Ovary (tissue), 10 donors: ENCODE measurements at places on chromosomes 1 and 21.

GRCh38 chr1:54475357-54475881 lies 69.2 kb upstream of the SSBP3 start:
- DNase-seq = peak; percentile 71

DNA sequence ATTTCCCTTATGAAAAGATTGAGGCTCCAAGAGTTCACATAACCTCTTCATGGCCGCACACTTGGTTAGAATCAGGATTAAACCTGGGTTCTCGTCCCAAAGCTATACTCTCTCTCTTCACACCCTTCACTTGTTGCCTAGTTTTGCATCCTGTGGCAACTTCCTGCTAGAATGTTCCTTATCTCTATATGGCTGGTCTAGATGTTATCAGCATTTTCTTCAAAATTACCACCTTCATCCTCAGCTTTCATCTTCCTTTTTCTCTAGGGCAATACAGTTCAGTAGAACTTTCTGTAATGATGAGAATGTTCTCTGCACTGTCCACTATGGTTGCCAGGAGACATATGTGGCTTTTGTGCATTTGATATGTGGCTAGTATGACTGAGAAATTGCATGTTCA lies 31.1 kb upstream of the BCAR3 start:
- DNase-seq = no peak

GRCh38 chr1:22841860-22842281 lies 130.8 kb downstream of the LACTBL1 start:
- no peak for DNase-seq

GRCh38 chr1:13725714-13726175 lies 25.8 kb downstream of the PRDM2 start:
- no peak for DNase-seq

- DNase-seq = no peak
These were observed 38.8 kb downstream of the PLXNA2 start for GRCh38 chr1:208205216-208206013.

DNA sequence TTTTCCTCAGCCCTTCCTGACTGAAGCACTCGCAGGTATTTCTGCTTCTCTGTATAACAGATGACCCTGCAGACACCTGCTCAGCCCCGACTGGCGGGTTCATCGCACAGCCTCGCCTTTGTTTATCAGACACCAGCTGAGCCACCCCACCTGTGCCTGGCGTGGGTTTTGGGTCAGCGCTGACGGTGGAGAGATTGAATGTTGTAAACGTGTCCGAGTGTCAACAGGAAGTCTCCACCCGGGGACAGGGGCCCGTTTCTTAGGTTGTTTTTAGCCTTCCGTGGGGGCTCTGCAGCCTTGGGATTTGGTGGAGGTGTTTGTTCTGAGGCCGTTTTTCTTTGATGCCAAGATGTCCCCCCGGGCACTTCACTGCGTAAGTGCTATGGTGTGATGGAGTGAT lies 60.1 kb downstream of the COL18A1 start:
- DNase-seq = peak; percentile 34

- no peak for DNase-seq
These were observed 18.8 kb downstream of the PTPRC start for GRCh38 chr1:198657550-198658064.

GRCh38 chr21:28387220-28387619 lies 605.5 kb downstream of the LTN1 start:
- no peak for DNase-seq

DNA sequence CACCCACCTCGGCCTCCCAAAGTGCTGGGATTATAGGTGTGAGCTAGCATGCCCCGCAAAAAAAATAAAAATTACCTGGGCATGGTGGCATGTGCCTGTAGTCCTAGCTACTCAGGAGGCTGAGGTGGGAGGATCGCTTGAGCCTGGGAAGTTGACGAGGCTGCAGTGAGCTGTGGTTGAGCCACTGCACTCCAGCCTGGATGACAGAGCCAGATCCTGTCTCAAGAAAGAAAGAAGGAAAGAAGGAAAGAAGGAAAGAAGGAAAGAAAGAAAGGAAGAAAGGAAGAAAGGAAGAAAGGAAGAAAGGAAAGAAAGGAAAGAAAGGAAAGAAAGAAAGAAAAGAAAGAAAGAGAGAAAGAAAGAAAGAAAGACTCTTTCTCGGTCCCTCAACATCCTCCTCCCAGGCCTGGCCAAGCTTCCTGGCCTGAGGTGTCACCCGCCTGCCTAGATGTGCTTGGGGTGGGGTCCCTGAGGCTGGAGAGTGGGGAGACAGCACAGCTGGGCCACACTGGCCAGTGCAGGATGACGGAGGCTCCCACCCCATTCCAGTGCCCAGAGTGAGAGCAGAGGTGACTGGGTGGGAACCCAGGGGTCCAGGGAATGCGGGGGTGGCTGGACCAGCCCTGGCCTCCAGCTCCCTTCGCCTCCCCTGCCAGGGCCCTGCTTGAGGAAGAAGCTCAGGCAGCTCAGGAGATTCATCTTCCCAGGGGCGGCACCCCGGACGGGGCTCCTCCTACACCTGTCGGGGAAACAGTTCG lies 10.2 kb upstream of the GNB1 start:
- no peak for DNase-seq

GRCh38 chr1:202585590-202585933 lies 124.7 kb downstream of the SYT2 start:
- no peak for DNase-seq

DNA sequence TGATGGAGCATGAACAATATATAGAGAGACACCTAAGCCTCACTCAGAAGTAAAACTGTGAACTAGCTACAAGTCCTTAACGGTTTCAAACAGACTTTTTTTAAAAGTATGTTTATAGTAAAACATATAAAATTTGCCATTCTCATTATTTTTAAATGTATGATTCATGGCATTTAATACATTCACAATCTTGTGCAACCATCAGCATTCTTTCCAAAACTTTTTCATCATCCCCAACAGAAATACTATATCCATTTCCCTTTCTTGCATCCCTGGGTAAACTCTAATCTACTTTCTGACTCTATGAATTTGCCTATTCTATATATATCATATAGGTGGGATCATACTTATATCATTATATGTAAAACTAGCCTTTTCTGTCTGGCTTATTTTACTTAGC lies 25.5 kb downstream of the EVI5 start:
- no peak for DNase-seq

DNA sequence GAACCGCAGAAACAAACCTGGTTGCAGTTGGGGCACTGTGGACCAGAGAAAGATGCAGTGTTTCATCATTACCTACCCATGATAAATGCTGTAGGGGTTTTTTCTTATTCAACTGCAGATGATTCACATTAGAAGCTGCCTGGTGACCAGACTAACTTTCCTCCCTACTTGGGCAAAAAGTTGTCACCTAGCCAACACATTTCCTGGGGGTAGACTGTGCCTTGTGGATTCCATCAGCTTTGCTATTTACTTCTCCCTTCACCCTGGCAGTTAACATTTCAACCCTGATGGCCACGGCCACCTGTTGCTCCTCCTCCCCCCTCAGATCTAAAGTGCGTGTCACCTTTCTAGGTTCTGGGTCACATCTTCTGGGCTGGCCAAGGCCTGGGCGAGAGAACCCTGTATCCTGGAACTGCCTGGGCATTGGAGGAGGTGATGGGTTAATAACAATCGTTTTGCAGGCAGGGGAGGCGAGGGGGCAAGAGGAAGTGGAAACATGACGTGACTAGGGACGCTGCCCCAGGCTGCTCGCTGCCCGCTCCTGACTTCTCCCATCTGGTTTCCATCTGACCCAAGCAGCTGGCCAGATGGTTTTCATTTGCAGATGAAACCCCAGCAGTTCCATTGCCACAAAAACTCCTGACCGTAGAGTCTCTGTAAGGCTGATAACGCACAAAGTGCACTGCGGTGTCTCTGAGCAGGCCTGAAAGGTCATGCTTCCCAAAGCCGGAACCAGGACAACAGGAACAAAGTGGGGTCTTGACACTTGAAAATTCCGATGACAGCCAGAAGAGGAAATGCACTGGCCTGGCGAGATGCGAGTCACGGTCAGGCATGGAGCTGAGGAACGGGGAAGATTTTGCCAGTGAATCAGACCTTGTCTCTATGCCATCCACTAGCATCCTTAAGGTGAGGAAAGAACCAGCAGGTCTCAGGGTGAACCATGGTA lies 36.6 kb downstream of the CAPZB start:
- DNase-seq = peak; percentile 63

GRCh38 chr1:117173691-117174090 lies 37.0 kb downstream of the VTCN1 start:
- no peak for DNase-seq

DNA sequence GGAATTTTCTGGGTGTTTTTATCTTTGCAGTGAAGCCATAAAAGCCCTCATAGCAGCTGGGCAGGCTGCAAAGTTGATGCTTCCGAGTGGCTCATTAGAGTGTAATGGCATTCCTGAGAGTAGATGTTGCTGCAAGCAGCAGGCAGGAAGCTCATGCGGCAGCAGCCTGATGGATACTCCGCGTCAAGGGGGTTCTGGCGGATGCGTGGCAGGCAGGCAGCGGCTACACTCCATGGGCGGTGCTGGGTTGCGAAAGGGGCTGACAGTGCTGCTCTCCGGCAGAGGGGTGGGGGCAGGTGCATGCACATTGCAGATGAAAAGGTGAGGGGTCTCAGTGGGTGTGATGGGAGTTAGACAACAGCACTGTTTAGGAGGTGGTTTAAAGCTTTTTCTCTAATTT lies 93.2 kb upstream of the AJAP1 start:
- DNase-seq = no peak

GRCh38 chr1:184191181-184191621 lies 139.7 kb downstream of the TSEN15 start:
- DNase-seq = peak; percentile 79

- no peak for DNase-seq
These were observed 464.8 kb downstream of the PTBP2 start for GRCh38 chr1:97186381-97186780.

DNA sequence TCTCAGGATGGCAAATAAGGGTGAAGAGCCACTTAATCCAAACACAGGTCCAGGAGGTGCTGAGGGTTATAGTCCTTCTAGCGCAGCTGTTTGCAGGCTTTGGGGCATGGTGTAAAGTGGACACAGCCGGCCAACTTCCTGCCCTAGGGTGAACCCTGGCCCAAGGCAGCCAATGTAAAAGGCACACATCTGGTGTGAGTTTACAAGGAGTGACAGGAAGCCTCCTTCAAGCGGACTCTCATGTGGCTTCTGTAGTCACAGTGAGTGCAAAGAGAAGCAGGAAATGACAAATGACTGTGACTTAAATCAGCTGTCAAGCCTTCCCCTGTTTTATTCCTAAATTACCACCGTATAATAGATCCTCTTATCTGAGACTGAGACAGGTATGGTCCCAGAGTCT lies 213.0 kb downstream of the CRB1 start:
- DNase-seq = no peak
